Activated naive CD4-positive, alpha-beta T cell (primary cell): ENCODE measurements at places on chromosomes 5 and 9.

- DNase-seq, result no peak
These were observed 118.3 kb upstream of the ELL2 start for GRCh38 chr5:96079962-96080361.

GRCh38 chr5:83744821-83745220, 24.2 kb upstream of the HAPLN1 start:
- DNase-seq, result no peak

DNA sequence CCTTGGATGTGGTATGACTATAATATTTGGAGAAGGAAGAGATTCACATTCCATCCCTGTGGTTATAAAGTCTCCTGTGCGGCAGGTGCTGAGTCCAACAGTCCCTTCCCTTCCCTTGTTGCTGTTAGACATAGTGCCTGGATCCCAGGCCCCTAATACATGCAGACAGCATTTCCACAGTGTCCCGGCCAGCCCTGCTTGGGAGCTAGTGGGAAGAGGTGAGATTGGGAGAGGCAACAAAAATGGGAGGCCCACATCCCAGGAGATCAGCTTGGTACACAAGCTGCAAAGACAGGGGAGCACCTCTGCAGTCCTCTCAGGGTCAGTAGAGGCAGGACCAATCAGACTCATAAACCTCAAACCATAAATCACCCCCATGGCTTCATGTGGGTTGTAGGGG, 3.3 kb upstream of the NEURL1B start:
- DNase-seq, result no peak

- DNase-seq, result no peak
These were observed 6.3 kb upstream of the IL3 start for GRCh38 chr5:132054031-132054696.

DNA sequence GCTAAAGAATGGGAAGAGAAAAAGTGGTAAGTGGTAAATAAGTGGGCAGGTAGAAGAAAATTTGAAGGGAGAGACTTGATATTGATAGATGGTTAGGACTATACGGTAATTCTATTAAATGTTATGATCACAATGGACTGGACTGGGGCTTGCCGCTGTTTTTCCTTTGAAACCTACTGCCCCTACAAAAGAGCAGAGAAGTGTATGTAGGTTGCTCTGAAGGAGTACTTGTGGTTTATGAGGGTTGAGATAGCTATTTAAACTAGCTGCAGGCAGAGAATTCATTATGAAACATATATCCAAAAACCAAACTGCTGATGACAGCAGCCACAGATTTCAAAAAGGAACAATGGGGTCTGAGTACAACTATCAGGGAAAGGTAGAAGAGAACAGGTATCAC, 16.8 kb upstream of the HK3 start:
- no peak for DNase-seq

GRCh38 chr9:110900917-110901316, 137.4 kb downstream of the LPAR1 start:
- no peak for DNase-seq

GRCh38 chr9:127451858-127452656, 747 bp downstream of the LRSAM1 start:
- DNase-seq, result peak; percentile 24

- no peak for DNase-seq
These were observed 66.1 kb downstream of the PAPPA start for GRCh38 chr9:116219686-116220085.

- no peak for DNase-seq
These were observed 3.9 kb downstream of the NIPAL4 start for GRCh38 chr5:157463621-157464518.

DNA sequence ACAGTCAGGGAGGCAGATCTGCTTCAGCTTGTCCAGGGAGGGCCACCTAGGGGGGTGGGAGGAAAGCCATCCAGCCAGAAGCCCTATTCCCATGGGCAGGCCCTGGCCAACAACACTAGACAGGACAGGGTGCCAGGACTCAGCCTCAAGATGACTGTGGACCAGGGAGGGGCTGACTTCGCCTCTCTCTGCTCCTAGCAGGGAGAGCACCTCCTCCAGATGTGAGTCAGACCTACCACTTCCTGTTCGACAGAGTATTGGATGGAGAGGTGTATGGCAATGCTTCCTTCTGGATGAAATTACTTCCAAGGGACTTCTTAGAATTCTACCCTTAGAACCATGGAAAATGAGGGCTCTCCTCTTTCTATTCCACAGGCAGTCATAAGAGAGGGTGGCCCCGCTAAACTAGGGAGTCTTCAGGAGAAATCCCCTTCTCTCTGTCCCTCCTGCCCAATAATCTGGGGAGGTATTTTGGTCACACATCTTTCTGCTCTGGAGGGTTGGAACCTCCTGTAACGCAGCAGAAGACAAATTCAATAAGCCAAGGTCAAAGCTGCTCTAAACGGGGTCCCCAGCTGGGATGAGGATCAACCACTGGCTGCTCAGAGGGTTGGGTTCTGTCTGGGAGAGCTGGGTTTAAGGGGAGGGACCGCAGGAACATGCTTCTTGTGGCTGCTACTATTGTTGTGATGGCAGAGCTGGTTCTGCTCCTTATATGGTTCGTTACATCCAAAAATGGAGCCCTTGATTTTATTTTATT, 23.2 kb upstream of the RCL1 start:
- DNase-seq, result no peak

DNA sequence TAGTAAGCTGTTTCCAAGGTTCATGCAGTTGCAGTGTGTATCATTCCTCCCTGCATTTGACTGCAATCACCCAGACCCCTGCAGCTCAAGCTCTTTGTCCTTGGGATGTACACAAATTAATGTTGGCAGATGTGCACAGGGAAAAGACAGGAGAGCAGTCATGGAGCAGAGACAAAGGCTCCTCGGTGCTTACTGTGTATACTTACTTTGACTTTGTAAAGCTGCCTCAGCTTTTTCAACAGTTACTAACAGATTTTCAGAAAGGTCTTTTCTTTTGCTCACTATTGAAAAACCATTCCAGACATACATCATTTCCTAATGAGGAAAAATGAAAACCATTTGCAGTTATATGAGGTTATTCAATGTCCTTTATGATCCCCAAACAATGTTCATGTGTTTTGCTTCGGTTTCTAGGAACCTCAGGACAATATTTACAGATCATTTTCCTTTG, 124.9 kb downstream of the TTC39B start:
- no peak for DNase-seq

- no peak for DNase-seq
These were observed 15.8 kb upstream of the SLC35D2 start for GRCh38 chr9:96399325-96399633.

GRCh38 chr9:37999588-38000189, 69.3 kb downstream of the SHB start:
- no peak for DNase-seq

GRCh38 chr5:148998174-148998797, 64.6 kb downstream of the SH3TC2 start:
- DNase-seq, result no peak

DNA sequence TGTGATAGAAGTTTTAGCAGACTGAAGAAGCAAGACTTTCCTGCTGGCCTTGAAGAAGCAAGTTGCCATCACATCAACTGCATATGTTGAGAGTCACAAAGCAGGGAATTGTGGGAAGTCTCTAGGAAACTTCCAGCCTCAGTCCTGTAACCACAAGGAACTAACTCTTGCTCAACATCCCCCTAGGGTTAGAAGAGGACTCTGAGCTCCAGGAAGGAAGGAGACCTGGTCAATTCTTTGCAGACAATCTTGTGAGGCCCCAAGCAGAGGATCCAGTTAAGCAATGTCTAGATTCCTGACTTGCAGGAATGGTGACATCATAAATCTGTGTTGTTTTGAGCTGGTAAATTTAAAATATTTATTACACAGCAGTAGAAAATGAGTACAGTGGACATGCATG, 18.6 kb upstream of the ZNF366 start:
- no peak for DNase-seq

GRCh38 chr9:131607591-131607990, 62.3 kb downstream of the PRRT1B start:
- no peak for DNase-seq

- no peak for DNase-seq
These were observed 5.5 kb downstream of the SHC3 start for GRCh38 chr9:89173072-89173471.

DNA sequence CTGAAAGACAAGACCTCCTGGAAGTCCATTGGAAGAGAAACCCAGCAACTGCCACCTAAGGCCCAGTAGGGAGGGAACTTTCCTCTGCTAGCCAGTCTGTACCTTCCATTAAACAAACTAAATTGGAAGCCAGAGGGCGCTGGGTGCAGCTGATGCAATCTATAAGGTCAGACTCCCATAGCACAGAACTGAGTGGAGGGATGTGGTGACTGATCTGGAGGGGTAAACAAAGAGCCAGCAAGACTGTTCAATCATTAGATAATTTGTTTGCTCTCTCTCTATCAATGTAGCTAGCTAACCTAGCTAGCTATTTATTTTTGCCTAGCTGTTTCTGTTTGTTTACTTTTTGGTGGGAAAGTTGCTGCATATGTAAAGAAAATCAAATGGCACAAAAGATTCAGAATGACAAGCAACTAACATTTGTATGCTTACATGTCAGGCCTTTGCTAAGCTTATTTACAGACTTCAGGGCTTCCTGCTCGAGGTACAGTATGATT, 291.8 kb upstream of the DAB2 start:
- no peak for DNase-seq

- no peak for DNase-seq
These were observed 1.7 kb downstream of the PHF2 start for GRCh38 chr9:93577975-93578682.

- no peak for DNase-seq
These were observed 58.6 kb downstream of the STARD4 start for GRCh38 chr5:111453747-111454146.

GRCh38 chr9:37342493-37342892, 80.0 kb upstream of the GRHPR start:
- DNase-seq, result no peak

DNA sequence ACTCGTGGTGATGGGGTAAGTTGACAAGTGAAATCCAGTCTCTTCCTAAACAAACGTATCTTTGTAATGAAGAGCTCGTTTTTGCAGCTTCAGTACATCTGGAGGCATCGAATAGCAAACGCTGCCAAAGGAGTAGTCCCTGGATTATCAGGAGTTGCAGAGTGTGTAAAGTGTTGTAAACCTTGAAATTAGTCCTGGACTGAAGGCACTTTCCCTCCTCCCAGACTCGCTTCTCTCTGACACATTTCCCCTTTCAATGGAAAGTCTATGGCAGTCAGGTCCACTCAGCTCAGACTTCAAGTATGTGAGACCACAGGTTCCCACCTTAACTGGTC, 1.5 kb upstream of the PBX3 start:
- DNase-seq, result no peak

DNA sequence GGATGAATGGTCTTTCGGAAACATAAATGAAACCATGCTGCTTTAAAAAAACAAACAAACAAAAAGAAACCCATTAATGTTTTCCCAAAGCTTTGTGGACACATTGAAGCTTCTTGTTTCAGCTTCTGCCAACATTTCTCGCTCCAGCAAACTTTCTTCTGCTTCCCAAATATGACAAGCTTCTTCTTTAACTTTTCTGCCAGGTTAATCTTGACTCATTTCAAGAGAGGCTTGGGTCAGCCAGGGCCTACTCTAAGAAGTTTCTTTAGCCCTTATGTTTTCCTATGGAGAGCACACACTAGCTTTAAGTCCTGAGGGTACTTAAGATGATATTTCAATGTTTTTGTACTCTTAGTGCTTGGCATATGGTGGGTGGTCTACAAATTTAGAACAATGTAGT, 6.1 kb downstream of the ANXA1 start:
- no peak for DNase-seq

GRCh38 chr5:107968998-107969397, 298.3 kb upstream of the EFNA5 start:
- no peak for DNase-seq

- no peak for DNase-seq
These were observed 687 bp upstream of the RPS23 start for GRCh38 chr5:82278711-82279370.

DNA sequence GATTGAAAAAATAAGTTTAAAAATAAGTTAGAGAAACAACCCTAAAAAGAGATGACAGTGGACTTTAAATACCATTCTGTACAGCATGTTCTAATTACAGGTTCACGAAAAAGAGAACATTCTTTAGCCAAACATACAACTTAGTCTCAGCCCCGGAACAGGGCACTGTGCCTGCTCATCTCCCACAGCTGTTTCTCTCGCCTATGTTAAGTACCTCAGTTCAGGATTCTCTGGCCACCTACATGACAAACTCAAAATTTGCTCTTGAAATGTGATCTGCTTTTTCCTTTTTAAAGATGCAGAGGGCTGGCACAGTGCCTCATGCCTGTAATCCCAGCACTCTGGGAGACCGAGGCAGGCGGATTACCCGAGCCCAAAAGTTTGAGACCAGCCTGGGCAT, 52.3 kb downstream of the MYO10 start:
- DNase-seq, result no peak

GRCh38 chr9:95207403-95207802, 110.1 kb downstream of the FANCC start:
- no peak for DNase-seq

GRCh38 chr5:92977846-92978540, 603.0 kb downstream of the NR2F1-AS1 start:
- DNase-seq, result no peak

DNA sequence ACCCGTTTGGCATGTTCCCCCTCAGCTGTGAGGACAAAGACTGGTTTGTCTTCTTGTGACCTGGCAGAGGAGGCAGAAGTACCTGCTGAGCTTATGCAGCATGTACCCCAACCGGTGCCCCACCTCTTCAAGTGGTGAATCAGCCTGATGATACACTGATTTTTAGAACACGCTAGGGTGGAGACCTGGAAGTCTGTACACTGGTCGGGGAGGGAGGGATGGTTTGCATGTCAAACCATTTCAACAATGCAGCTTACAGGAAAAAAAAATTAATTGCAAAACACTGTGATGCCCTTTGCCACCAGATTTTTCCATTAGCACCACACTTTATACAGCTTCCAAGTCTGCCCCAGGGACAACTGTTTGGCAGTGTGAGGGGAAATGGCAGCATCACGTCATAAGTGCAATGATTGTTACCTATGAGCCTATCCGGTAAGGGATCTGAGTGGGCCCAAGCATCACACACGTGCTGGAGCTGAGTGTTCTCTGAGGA, 155.1 kb upstream of the DMRT1 start:
- no peak for DNase-seq

DNA sequence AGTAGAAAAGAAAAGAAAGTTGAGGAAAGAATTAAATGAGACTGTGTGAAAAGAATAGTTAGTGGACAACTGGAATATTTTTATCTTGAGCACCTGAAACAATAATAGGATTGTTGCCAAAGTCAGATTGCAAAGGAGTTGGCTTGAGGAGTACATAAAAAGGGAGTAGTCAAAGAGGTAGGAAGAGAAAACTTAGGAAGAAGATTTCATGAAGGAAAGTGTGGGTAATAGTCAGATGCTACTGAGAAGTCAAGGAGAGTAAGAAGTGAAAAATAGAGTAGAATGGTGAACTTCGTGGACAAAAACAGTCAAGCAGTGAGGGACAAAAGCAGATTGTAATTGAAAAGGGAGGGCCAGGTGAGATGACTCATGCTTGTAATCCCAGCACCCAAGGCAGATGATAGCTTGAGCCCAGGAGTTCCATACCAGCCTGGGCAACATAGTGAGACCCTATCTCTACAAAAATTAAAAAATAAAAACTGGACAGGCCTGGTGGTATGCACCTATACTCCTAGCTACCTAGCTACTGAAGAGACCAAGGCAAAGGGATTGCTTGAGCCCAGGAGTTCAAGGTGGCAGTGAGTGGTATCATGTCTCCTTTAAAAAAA, 178.9 kb downstream of the NIPBL start:
- DNase-seq, result no peak
